ENCODE measurements at places on chromosomes 13 and 19.

GRCh38 chr13:110634558-110634957, 19.2 kb downstream of the NAXD start:
- DNase-seq: no peak

DNA sequence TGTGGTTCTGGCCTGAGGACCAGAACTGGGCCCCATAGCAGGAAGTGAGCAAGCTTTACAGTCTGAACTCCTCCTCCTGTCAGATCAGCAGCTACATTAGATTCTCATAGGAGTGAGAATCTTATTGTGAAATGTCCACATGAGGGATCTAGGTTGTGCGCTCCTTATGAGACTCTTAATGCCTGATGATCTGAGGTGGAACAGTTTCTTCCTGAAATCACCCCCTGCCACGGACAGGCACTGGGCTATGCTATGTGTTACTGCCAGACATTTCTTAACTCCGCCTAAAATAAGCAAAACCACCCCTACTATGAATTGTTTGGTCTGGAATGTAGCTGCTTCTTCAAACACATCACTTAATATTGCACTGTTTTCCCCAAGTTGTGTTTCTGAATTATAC, 4.6 kb downstream of the FBXL3 start:
- no peak for DNase-seq

- DNase-seq: no peak
Measured at GRCh38 chr19:5349041-5349440, 8.4 kb upstream of the PTPRS start.

DNA sequence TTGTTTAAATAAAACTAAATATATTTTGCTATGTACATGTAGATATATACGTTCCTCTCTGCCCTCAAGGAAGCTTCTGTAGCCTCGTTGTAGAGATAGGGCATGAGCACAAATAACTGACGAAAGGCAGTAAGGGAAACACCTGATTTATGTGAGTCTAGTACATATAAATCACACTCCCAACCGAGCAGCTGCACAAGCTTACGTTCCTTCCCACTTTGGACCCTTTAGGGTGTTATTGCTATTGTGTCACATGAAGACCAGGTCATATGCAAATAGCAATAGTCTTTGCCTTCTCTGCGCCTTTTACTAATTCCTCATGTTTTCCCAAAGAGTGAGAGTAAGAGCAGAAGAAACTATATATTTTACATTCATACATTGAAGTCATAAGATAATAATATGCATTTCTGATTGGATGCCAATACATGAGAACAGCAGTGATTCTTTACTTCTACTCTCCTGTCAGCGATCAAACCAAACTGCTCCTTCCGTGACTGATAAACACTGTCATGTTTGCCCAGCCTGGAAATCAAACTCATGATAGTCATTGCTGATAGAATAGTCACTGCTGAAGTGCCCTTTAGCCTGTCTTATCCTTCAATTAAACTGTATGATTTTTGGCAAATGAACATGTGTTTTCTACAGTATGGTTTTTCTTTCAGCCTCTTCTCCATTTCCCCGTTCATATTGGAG, 127.2 kb upstream of the MAB21L1 start:
- DNase-seq: no peak

DNA sequence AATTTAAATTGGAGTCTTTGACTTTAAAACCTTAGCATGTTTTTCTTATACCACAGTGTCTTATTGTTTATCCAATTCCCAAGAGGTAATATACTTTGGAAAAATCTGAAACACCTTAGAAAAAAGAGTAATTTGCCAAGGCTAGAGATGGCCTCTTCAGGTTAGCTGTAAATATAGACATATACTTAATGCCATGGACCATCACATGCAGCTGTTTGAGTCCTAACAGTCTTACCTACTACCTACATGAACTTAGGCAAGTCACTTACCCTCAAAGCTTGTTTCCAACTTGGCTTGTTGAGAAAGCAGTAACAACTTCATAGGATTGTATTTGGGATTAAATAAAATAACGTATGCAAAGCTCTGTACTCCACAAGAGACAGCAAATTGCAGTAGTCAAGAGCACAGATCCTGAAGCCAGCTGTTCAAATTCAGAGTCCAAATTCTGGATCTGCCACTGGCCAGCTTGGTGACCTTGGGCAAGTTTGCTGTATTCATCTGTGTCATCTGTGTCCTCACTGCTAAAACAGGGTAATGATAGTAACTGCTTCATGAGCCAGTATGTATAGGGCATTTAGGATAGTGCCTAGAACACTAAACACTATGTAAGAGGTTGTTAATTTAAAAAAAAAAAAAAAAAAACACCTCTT, 13.2 kb upstream of the SPART start:
- no peak for DNase-seq

DNA sequence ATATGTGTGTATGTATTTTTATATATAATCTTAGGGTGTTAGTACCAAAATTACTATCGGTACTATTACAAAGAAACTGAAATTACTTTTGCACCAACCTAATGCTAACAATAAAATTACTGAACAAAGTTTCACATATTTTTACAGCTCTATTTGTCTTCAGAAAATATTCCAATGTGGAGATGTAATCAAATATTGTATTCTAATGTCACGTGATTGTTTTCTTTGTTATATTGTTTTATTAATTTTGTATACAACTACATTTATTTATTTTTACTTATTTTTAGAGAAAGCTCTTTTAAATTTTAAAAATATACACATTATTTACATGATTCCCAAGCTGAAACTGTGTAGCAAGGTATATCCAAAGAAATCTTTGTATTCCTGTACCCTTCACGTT, 227.1 kb upstream of the KLF12 start:
- DNase-seq: no peak

DNA sequence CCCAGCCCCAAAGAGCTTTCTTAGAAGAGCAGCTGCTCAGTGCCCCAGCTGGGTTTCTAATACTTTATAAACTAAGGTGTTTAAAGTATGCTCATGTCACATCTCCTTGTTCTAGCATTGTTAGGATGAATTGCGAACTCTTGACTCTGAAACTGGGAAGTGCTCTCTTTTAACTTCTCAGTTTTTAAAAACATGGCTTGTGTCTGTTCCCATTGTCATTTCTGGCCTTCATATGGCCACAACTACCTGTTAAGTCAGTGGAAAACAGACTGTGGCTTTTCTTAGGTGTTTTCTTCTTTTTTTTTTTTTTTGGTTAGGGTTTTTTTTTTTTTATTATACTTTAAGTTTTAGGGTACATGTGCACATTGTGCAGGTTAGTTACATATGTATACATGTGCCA, 164.7 kb downstream of the KCNRG start:
- DNase-seq: no peak

DNA sequence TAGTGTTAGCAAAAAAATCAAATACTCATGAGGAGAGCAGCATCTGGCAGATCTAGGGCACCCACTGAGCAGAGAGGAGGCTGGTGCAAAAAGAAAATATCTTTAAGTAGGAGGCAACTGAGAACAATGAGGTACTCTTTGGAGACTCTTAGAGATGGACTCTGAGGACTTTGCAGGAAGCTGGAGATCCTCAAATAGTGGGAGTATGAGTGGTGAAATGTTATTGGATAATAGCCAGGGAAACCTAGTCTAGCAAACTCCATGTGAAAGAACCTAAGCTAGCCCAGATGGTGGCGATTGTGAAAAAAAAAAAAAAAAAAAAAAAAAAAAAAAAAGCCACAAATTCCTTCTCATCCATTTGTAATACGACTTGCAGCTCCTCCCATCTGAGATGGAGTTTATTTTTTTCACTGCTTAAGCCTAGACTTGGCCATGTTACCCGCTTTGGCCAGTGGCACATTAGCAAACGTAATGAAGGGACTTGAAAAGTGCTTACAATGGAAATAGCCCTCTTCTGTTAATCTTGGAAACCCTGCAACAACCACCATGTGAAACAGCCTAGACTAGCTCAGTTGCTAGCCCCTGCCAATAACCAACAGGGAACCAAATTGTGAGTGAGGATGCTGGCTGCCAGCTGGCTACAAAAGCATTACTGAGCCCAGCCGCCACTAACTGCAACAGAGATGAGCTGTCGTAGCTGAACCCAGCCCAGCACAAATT, 476.2 kb downstream of the KLF12 start:
- no peak for DNase-seq

- DNase-seq: no peak
Measured at GRCh38 chr19:17200408-17201079, 14.6 kb upstream of the USE1 start.

DNA sequence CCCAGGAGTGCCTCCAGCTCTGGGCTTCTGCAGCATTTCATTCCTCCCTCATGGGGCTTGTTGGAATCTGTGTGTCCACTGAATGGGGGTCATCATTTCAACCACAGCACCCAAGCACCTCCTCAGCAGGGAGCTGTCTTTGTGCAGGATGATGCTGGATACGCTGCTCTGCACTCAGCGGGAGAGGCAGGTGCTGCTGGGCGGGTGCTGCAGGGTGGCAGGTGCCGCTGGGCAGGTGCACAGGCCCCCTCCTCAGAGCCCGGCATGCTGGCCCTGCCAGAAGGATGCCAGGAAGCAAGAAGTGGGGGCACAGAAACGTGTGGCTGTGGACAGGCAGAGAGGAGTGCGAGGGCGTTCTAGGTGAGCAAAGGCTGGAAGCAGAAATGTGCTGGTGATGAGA, 121.8 kb upstream of the VSTM2B start:
- no peak for DNase-seq

DNA sequence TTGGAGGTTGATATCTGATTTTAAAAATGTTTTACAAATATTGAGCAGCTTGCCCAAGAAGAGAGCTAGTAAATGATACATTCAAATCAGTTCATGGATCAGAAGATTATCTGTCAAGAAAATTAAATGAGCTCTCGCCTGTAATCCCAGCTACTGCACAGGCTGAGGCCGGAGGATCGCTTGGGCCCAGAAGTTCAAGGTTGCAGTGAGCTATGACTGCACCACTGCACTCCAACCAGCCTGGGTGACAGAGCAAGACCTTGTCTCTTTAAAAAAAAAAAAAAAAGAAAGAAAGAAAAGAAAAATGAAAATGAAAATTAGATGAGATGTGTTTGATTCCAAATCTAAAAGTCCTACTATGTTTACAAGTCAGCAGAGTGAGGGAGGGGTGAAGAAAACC, 2.4 kb downstream of the SPART start:
- no peak for DNase-seq

- DNase-seq: no peak
Measured at GRCh38 chr19:40687525-40688016, 2.9 kb downstream of the NUMBL start.

GRCh38 chr13:94030415-94031119, 448.9 kb downstream of the DCT start:
- no peak for DNase-seq

DNA sequence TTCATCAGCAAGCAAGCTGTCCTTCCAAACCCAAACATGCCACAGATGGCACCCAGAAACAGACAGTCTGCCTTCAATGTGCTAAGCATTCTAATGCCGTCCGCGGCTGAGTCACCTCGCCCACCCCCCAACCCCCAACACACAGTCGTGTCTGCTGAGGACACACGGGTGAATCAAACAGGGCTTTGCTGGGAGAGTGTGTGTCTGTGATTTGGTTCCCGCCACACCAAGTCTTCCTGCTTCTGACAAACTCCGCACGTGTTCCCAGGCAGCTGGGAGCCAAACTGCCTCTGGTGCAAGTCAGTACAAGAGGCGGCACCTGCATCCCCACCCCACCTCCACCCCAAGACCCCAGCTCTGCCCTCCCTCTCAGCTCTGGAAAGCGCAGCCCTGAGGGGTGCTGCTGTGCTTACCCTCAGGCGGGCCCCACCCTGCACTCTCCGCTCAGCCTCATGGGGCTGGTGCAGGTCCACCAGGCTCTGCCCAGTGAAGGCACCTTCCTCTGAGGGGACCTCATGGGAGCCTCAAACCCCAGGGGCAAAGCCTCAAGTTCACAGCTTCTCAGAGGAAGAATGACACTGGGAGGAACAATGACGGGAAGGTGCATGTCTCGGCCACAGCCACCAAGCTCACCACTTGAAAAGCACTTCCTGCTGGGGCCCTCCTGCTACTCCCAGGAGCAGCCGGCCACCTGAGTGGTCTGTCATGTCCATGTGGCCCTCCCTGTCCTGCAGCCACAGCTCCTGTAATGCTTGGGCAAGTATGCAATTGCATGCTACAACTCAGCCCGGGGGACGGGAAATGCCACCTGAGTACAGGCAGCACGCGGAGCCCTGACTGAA, 15.0 kb upstream of the SLC35E1 start:
- no peak for DNase-seq

DNA sequence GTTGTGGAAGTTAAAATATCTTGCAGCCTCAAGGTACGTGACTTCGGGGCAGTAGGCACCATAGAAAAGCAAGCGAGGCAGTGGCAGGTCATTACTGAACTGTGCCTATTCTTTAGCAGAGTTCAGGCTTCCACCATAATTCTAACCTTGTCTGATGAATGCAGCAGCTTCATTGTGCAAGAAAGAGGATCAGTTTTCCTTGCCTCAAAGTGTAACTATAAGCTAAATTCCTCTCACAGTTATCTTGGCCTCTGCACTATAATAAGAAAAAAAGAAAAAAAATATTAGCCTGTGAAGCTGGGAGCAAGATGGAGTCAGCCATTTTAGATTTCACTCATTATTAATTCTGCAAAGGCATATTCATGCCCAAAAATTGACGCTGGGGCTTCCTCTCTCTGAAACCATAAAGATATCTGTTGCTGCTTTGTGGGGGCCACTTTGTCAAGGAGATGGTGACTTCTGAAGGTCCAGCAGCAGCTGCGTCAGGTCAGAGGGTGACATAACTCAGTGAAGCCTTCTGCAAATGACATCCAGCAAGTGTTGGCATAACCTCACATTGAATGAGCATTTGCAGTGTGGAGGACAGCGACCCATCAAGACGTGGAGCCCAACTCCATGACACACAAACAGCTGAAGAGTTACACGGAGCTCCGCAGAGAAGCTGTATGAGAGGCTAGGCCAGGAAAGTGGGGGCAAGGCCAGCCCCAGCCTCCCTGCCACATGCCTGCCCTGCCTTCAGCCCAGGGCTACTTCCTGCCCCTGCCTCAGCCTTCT, 23.1 kb upstream of the SACS start:
- no peak for DNase-seq

DNA sequence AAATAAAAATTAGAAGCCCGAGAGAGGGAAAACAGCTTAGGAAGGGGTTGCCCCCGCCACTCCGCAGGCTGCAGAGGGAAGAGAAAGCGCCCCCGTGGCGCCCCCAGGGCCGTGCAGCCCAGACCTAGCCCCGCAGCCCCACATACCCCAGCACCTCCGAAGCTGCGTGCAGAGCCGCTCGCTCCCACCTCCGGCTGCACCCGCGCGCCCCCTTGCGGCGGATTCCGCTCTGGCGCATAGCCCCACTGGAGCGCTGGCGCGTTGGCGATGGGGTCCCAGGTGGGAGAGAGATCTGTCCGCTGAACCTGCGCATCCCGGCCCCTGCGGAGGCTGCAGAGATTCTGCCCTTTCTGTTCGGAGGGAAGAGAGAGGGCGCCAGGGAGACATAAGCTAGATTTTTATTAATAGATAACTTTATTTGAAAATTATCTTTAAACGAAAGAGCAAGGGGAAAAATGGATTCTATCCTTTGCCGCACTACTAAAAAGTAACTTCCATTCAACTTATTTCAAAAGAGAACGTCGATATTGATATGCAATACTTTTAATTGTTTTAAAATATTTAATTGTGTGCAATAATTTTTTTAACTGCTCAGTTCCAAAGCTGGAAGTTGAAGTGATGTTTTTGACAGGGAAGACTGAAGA, 11.7 kb upstream of the CLN5 start:
- peak; percentile 95 for DNase-seq

All from H9 (cell line).